ENCODE measurements at places on chromosomes 5 and 9. TPM values are rescaled to one million over a fixed set of nuclear protein-coding genes. Genes with fewer than 3 reads are reported as not detected.

DNA sequence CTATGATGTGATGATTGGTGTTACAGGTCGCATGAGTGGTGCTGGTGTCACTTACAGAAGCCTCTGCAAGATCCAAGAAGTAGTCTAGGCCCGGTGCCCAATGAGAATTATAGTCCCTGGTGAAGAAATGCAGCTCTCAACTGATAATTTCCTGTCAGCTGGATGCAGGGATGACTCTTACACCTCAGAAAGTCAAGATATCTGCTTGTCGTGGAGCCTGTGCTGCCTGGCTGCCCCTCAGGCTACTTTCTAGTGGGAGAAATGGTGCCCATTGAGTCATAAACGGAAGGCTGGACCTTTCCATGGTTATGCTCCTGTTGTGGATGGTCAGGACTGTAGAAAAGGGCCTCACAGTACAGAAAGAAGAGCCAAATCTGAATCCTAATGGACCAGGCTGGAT lies 46.8 kb upstream of the NXNL2 start:
- no peak for DNase-seq

DNA sequence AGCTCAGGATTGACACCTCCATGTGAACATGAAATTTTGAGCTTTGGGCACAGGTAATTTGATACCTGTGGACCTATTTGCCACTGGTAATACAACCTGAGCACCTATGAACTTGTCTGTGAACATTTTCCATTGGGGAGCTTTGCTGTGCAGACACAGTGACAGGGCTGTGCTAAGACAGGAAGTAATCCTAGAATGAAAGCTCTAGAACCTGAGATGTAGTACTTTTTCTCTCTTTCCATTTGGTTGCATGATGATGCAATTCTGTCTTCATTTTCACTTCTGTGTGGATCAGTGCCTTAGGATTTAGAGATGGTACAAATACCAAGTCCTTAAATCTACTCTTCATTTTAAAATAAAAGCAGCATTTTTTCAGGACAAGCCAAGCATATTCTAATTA lies 216.9 kb downstream of the NR3C1 start:
- no peak for DNase-seq

The SLC36A1 gene
- polyA plus RNA-seq, result 3.0 TPM

GRCh38 chr9:36149197-36149596 lies 12.7 kb downstream of the GLIPR2 start:
- DNase-seq, result no peak

DNA sequence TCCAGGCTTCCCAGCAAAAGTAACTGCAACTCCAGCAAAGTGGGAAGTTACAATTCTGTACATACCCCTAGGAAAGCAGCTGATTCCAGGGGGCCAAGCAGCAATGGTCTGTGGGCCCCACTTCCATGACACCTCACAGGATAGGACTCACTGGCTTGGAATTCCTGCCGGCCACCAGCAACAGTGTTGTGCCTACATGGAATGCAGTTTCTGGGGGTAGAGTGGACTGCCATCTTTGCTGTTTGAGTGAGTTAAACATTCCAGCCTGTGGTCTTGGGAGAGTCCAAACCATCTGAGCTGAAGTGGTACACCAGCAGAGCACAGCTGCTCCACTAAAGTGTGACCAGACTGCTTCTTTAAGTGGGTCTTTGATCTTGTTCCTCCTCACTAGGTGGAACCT lies 13.4 kb upstream of the FBN2 start:
- no peak for DNase-seq

DNA sequence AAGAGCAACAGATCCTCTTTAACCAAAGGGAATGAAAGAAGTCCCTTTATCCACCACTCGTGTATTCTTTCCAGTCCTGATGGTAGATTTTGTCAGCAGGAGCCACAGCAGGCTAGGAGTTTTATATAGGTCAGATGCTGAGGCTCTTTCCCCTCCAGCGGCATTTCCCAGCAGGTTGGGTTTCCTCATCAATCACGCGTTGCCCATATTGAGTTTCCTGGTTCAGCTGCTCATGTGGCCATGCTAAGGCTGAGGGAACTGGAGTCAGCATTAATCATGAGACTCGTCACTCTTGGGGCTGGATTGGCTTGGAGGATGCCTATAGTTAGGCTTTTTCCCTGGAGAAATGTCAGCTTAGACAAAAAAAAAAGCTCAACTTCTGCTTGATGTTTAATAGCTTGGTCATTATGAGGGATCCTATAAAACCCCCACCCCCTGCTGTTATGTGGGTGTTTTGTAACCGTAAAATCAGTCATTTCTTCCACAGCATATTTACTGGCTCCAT lies 193.4 kb upstream of the GAS1 start:
- no peak for DNase-seq

DNA sequence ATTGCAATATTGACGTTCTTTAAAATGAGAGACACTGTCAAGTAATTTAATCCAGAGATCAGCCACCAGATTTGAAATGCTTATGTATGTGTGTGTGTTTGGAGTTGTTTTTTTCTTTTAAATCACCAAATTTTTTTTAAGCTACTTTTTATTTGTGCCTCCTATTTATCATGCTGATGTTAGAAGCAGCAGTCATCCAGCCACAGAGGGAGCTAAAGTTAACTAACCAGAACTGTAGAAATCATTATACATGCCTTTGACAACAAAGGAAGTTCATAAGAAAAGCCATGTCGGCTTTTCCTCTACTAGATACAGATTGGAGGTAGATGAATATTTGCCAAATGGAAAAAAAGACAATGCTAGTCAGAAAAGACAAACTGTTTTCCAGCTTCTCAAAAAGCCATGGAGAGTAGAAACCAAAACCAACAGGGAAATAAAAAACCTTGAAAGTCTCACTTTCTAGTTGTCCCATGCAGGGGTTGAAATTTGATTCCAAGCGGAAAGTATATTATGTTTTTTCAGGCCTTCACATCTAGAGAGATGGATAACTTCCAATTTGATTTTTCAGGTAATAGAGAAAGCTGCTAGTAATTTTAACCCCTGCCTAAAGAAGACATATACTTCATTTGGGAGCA lies 4.5 kb downstream of the PURA start:
- no peak for DNase-seq

DNA sequence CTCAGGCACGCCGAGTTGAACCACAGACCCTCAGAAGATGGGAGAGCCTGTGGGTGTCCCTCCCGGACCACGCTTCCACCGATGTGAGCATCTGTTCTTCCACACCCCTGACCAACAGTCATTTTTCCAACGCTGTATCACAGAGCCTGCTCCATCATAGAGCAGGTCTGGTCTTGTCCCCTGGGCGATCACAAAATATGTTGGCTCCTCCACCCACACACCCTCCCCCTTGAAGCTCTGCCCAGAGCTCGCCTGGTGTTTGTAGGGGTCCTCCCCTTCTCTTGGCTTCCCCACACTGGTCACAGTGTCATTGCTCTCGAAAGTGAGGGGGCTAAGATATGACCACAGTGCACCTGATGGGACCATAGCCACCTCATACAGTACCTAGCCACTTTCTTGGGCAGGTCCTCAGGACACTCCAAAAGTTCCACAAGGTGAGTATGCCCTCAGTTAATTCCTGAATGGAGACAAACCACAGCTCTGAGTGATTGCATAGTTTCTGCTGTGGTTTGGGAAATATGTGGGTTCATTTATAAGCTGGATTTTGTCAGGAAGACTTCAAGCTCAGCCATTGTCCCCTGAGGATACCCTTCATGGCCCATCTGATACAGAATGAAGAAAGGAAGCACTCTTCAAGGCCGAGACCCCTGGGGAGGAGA lies 3.5 kb upstream of the ZNF618 start:
- no peak for DNase-seq

DNA sequence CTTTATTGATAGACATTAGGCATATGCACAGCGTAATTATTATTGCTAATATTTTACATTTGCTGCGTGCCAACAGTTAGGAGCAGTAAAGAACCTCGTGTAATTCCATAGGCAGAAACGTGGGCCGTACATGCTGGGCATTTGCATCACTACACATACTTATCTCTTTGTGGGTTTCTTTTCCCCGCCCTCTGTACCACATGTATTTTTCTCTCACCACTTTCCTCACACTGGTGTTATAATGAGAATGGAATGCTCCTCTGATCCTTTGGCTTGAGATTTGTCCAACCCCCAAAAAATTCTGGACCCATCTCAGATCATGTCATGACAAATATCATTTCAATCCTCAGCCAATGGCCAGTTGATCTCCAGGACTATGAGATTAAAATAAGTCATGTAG lies 1952.6 kb upstream of the WWC1 start:
- no peak for DNase-seq

GRCh38 chr9:122221183-122221811 lies 7.5 kb downstream of the LHX6 start:
- no peak for DNase-seq

DNA sequence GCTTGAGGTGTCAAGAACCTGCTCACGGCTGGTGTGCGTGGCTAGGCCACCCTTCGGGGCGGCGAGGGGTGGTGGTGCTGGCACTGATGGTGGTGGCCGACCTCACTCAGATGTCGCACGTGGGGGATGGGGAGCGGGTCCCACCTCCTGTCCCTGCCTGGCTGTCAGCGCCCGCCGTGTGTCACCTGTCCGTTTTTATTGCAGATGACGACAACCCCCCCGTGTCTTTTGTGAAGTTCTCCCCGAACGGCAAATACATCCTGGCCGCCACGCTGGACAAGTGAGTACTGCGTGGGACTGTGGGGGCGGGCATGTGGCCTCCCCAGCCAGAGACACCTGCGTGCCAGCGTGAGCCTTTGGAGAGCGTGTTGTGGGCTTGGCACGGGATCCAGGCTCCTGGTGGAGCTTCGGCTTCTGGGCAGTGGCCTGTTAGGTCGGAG lies 10.1 kb downstream of the RNU6ATAC start:
- DNase-seq, result no peak
